Activated T-helper 1 cell treated with anti-CD3 and anti-CD28 coated beads, Interleukin-2, amount 50 U/mL, for 16 hours (primary cell): ENCODE measurements at places on chromosomes 3 and 15.

DNA sequence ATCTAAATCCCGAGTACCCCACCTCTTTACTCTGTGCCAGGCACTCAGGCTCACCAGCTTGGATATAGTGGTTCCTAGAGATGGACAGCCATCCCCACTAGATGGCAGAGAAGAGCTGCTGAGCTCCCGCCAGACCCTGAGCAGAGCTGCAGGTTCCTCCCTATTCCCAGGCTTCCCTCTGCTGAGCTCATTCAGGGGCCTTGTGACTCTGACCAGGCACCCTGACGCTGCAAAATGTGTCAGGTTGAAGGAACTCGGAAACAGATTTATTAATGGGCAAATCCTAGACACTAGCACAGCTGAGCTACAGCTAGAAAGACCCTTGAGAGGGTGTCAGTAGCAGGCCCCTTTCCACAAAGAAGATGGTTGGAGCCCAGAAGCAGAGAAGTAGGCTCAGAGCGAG, 38.2 kb upstream of the RHO start:
- no peak for DNase-seq

GRCh38 chr3:189040656-189041335, 131.0 kb upstream of the TPRG1 start:
- no peak for DNase-seq

GRCh38 chr15:35545316-35545823, 595 bp downstream of the DPH6 start:
- DNase-seq: no peak

DNA sequence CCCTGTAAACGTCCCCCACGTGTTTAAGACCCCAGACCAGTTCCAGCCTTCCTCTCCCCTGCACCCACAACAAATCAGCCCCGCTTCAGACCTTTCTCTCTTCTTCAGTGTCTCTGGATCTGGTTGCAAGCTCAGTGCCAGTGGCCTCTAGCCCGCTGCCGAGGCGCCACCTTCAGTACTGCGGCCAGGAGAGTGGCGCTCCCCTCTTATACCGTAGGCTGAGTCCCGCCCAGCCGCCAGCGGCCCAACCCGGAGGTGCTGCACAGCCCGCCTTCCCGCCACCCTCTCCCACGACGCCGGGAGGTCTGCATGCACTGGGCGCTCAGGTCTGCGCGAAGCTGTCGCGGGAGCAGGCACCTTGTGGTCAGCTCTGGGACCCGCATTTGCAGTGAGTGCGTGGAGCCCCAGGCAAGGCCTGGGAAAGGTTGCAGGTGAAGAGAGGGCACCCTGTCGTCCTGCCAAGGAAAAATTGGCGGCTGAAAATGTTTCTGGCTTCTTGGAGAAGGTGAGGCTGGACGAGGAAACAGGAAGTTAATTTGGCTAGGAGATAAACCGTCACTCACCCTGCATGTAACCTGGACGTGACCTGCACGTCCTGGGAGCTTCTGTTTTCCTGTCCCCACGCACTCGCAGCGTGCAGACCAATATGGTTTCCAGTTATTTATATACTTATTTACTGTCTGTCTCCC, at the start of gene C2CD4B:
TSS of gene C2CD4B (minus strand) at position 182 of the 689 bp plus-strand sequence. CDS start 301 bp downstream, outside the sequence.
- DNase-seq: no peak

DNA sequence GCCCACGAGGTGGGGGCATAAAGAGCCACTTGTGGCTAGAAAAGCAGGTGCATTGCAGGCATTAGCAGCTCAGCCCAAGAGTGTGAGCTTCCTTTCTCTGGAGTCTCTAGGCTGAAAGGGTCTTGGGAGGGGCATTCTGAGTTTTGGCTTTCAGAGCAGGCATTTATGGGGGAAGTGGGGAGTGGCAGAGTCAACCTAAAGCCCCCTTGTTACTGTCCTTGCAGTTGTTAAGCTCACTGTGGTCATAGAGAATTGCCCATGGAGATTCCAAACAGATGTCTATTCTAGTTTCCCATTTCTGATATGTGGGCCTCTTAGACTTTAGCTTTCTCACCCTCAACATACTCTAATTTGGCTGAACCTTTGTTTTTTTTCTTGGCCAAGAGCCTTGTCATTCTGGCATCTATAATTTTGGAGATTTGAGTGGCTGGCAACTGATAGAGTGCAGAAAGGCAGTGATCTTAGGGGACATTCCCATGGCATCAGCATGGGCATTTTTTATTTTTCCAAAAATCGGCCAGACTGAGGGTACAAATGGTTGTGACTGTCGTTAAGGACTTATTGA, 217.9 kb downstream of the THSD4 start:
- DNase-seq: no peak

DNA sequence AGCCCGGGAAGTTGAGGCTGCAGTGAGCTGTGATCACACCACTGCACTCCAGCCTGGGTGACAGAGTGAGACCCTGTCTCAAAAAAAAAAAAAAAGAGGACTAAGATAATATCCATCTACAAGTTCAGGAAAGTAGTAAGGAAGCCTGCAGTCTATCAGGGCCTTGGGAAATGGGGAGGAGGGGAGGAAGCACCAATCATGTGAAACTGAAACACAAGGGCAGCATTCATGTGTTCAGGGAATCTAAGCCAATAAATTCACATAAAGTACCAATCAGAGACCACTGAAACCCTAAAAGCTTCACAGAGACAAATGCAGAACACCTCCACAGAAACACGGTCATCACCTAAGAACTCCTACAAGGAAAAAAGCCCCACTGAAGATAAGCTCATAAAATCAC, 22.9 kb upstream of the HHATL start:
- DNase-seq: no peak

DNA sequence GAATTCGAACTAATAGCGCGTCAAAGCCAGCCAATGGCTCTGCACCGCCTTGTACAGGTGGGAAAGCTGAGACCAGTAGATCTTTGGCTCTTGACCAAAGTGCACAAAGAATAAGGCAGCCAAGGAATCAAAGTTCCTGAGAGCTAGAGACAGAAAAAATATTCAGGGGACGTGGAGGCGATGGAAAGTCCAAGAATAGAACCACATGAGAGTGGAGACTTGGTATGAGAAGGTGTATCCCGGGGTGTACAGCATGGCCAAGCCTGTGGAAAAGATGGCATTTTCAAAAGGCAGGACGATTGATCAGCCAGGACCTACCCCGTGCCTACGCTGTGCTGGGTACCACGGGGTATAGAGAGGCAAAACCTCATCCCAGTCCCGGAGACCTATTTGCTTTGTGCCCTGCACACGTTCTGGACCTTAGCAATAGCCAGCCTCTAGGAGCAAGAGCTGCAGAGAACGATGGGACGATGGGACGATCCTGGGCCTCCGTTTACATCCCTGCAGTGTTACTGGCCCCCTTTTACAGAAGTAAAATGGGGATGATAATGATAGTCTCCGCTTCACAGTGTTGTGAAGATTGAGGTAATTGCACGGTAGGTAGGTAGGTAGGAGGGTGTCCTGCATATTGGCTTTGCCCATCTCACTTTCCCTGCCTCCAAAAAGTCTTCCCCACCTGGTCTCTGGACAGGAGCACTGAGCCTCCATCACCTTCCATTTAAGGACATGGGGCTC, 583 bp upstream of the RBSN start:
- DNase-seq: no peak

GRCh38 chr15:54707805-54708752, 488.7 kb downstream of the RSL24D1 start:
- DNase-seq: no peak

GRCh38 chr15:51842852-51843737, 13.6 kb downstream of the TMOD3 start:
- no peak for DNase-seq

DNA sequence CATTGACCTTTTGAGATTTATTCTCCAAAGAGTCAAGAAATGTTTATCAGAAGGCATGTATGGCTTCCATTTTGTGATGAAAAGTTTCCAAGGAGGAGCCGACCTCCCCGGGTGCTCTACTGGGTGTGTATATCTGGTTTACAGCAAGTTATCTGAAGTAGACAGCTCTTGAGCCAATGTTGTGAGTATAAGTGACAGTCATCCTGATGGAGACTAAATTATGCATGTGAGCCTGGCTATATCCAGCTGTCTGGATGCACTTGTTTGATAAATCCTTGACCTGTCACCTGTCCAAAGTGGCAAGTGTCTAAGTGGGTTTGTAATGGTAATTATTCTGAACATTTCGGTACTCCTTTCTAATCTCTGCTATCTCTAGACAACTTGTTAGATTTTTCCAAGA, 142.2 kb downstream of the NR2F2 start:
- no peak for DNase-seq

- DNase-seq: no peak
These were observed 3.9 kb upstream of the TLE3 start for GRCh38 chr15:70101459-70102113.

DNA sequence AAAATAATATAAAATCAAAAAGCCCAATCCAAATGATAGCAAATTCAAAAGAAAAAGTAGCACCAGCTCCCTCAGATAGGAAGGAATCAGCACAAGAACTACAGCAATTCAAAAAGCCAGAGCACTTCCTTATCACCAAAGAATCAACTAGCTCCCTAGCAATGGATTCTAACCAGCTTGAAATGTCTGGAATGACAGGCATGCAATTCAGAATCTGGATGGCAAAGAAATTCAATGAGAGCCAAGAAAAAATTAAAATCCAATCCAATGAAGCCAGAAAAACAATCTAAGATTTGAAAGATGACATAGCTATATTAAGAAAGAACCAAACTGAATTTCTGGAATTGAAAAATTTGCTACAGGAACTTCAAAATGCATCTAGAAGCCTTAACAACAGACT, 1334.4 kb upstream of the ALCAM start:
- no peak for DNase-seq

- no peak for DNase-seq
These were observed 13.5 kb downstream of the CDCP1 start for GRCh38 chr3:45132568-45133211.

DNA sequence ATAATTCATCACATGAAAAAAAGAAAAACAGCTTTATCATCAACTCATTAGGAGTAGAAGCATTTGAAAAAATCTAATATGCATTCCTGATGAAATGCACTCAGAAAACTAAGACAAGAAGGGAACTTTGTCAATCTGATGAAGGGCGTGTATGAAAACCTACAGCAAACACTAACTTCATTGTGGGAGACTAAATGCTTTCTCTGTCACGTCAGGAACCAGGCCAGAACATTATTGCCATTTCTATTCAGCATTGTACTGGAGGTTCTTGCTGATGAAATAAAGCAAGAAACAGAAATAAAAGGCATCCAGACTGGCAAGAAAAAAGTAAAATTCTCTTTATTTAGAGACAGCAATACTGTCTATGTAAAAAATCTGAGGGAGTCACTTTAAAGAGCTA, 235.2 kb downstream of the GABRB3 start:
- DNase-seq: no peak

GRCh38 chr3:52188556-52188955, 9.4 kb upstream of the ALAS1 start:
- no peak for DNase-seq

- DNase-seq: no peak
These were observed 421.0 kb upstream of the CNTN4 start for GRCh38 chr3:1677576-1678156.

GRCh38 chr15:61441891-61442290, 212.8 kb upstream of the RORA start:
- DNase-seq: no peak

GRCh38 chr3:7205535-7205934, 344.6 kb downstream of the GRM7 start:
- DNase-seq: no peak

DNA sequence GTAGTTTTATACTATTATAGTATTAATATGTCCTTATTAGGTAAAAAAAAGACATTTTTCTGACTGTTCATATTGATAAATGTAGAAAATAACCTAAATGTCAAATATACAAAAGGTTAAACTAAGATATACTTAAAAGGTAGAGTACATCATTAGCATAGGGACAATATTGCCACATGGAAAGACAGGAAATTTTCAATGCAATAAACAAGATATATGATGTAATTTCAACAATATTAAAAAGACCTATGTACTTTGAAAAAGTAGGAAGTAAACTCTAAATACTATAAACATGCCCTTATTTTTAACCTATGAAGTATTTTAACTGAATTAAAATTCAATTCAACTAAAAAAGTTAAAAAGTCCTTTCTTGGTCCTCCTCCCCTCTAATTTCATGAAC, 1.9 kb downstream of the SPG11 start:
- no peak for DNase-seq

DNA sequence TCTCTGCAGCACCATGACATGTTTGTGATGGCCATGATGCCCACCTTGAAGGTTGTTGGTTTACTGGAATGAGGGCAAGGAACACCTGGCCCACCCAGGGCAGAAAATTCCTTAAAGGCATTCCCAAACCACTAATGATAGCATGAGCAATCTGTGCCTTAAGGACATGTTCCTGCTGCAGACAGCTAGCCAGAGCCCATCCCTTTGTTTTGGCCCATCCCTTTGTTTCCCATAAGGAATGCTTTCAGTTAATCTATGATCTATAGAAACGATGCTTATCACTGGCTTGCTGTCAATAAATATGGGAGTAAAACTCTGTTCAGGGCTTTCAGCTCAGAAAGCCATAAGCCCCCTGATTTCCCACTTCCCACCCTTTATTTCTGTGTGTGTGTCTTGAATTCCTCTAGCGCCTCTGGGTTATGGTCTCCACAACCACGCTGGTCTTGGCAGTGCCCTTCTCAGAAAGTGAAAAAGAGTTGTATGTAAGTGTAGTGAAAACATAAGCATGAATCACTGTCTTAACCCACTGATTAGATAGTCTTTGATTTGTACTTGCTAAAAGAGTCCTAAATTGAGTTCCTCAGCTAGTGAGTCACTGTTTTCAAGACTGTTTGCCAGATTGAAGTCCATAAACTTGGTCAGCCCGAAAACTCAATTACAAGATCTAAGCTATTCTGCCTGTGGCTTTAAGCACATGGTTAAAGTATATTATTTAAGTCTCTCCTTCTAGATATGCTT, 19.0 kb upstream of the CCR2 start:
- DNase-seq: no peak

DNA sequence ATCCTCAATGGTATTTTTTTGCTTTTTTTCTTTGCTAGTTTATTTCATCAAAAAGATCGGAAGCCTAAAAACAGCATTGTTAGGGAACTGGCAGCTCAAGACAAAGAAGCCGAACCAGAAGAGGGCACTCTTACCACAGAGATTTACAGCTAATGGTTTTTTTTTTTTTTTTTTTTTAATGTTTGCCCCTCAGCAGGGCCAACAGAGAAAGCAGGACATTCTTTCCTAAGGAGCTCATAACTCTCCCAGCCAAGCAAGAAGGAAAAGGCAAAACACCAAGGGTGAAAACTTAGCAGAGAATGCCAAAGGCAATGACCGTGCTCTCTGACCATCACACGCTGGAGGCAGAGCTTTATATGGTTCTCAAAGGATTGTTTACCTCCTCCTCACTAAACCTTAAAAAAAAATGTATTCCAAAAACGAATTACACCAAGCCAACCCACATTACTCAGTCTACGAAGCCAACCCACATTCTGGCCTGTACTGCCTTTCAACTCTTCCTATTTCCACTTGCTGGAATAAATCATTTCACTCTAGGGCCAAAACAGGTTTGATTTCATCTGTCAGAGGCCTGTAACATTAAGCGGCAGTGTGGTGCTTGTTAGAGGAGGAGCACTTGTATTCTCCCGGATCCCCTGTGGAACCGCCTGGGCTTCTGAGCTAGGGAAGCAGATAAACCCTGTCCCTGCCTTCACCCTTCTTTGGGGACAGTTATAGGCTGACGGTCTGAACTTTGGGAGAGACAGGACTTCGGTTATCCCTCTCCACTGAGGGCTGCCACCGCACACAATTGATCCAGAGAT, 35.6 kb upstream of the GYG1 start:
- no peak for DNase-seq

- no peak for DNase-seq
These were observed 59.6 kb downstream of the SLC12A8 start for GRCh38 chr3:125152951-125153350.

GRCh38 chr15:42356851-42357250, 2.5 kb upstream of the CAPN3 start:
- DNase-seq: no peak

GRCh38 chr3:51717446-51717845, 10.6 kb downstream of the GRM2 start:
- no peak for DNase-seq
